Posterior vena cava (tissue), 2 donors: ENCODE measurements at places on chromosomes 11 and 22.

- no peak for DNase-seq
Observed at GRCh38 chr11:2848497-2848896, 37.1 kb downstream of the CDKN1C start.

- DNase-seq = no peak
Observed at GRCh38 chr22:42365111-42365865, 66.9 kb downstream of the NFAM1 start.

- peak; percentile 52 for DNase-seq
Observed at GRCh38 chr22:46021577-46021976, 44.6 kb upstream of the WNT7B start.

GRCh38 chr11:1879342-1879940 lies 12.3 kb downstream of the PRR33 start:
- DNase-seq = peak; percentile 72

DNA sequence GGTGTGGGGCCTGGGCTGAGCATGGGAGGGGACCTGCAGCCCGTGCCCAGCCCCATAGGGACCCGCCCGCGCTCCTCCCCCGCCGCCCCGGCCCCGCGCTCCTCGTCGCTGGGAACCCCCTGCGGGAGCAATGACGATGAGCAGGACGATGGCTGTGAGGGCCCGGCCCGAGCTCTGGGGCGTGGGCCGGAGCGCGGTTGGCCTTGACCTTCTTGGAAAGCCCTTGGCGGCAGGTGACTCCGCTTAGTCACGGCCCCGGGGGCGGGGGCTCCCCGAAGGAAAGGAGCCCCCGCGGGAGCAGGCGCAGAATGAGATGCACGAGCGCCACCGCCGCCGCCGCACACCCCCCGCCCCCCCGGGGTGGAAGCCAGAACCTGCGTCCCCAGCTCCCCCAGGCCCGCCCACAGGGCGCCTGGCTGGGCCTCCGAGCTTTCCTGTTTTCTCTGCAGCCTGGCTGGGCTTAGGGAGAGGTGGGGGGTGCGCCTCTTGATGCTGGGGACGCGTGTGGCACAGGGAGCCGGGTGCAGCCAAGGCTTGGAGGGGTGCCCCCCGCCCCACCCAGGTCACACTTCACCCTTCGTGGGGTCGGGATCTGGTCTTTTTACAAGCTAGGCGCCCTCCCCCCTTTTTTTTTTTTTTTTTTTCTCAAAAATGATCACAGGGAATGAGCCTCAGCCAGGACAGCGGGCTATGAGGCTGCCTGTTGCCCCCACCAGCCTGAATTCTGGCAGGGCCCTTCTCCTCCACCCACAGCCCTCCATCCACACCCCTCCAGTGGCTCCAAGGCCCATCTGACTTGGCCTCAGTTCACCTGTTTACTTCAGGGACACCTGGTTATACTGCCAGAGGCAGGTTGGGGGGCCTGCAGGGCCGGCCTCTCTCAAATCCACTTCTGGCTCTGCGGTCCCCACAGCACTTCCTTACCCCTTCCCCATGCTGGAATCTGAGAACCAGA lies 17.9 kb downstream of the CRELD2 start:
- DNase-seq = peak; percentile 98

GRCh38 chr22:29071261-29072045 lies 1.4 kb upstream of the KREMEN1 start:
- DNase-seq = no peak

- no peak for DNase-seq
Observed at GRCh38 chr11:17012712-17013547, 1.3 kb downstream of the PLEKHA7 start.
